HuH-7 (cell line): ENCODE measurements at places on chromosomes 12 and 14.

DNA sequence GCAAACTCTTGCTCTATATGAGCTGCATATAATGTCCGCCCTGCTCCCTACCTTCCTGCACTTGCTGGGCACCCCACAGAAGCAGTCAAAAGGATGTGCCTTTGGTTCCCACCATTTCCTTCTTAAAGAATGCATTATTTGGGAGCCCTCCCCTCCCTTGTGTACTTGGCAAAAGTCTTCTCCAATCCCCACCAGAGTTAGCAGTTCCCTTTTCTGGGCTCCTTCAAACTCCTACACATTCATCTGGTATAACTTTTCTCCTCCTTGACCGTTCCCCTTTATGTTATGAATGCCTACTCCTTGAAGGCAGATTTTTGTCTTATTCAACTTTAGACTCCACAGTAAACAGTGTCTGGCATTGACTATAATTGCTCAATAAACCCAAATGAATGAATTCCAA is 27.8 kb downstream of the AREL1 start:
- no peak for DNase-seq

DNA sequence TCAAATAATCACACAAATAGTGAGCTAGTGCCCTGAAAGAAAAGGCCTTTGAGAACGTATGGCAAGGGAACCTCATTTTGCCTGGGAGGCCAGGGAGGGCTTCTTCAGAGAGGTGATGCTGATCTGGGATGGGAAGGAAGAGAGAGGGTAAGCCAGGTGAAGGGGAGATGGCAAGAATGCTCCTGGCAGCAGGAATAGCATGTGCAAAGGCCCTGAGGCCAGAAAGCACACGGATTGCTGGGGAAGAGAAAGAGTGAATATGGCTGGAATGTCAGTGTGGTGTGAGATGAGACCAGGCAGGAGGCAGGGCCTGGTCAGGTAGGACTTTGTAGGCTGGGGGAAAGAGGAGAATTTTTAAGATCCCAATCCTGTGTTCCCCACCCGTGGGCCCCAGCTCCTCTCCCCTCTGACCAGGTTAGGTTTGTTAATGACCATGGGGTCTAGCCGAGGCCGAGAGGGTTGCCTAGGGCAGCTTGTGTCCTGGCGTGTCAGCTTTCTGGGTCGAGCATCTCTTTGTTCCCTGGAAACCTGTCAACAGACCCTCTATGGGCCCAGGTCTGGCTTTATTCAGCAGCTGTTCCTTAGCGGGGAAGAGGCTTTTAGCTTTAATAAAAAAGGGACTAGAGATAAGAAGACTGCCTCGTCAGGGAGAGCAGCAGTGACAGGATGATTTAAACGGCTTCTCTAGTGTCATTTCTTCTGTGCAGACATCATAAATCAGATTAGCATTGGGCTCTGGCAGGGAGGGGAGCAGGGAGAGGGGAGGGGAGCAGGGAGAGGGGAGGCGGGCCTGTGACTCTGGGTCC is 123.4 kb downstream of the ADCK1 start:
- no peak for DNase-seq

- no peak for DNase-seq
Measured at GRCh38 chr14:75232191-75232590, 46.4 kb upstream of the FOS start.

- no peak for DNase-seq
Measured at GRCh38 chr14:101957406-101958234, 6.8 kb upstream of the DYNC1H1 start.

DNA sequence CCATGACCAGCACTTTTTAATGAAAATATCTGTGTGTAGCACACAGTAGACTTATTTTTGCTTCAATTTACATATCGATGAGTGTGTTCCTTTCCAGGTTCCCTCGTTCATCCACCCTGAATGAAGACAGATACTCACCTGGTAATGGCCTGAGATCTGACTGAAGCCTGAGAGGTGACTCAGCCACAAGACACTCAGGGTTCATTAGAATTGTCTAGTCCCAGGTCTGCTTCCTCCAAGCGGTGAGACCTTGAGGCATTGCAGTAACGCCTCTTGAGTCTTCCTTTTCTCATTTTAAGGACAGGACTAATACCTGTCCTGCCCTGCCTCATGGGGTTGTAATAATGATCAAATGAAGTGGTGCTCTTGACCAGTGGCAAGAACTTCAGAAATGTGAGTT is 11.5 kb upstream of the KCNK13 start:
- DNase-seq = no peak

DNA sequence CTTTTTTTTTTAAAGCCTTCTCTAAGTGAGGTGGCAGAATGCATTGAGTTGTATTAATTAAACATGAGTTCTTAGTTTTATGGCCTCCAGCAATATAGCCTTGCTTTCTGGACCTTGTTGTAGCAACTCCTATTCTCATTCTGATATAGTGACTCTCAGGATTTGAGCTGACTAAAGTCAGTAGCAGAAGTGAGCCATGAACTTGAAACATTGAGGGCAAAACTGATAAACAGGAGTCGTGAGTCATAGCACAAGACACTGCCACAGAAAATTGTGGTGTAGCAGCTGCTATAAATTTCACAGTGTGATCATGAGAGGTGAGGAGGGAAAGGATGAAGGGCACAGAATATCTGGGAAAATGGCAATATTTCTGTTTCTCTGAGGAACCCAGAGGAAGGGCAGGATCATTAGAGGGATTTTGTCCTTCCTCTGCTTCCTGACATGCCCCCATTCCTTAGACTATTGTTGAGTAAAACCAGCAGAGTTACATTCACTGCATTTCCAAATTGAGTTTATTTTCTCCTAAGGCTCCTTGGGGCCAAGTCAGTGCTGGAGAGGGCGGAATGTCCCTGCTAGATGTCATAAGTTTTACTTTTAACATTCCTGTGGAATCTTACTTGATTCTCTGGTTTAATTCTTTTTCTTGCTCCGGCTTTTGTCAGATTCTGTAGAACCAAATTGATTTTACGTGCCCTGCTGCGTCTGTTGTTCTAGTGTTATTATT is 7.5 kb downstream of the KLRG1 start:
- DNase-seq = no peak

GRCh38 chr12:125861299-125862281 is 796.4 kb downstream of the AACS start:
- no peak for DNase-seq

- no peak for DNase-seq
Measured at GRCh38 chr12:39332661-39333175, 110.2 kb downstream of the KIF21A start.

GRCh38 chr14:90605430-90605829 is 208.6 kb downstream of the CALM1 start:
- DNase-seq = no peak

- DNase-seq = no peak
Measured at GRCh38 chr12:2288001-2288400, 235.2 kb downstream of the CACNA1C start.

DNA sequence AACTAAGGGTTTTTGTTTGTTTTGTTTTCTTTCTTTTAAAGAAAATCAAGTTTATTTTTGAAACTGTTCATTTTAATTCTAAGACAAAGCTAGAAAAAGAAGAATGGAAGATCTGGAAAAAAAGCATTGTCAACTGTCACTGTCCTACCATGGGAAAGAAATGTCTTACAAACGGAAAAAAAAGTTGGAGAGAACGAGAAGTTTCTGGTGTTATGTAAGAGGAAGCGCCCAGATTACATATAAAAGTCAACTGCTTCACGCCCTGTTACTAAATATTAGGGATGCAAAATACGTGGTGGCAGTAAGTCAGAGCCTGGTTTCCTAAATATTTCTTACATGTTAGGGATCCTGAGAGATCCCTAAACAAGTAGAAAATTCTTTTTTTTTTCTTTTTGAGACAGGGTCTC is 14.3 kb upstream of the FBXL14 start:
- DNase-seq = no peak

DNA sequence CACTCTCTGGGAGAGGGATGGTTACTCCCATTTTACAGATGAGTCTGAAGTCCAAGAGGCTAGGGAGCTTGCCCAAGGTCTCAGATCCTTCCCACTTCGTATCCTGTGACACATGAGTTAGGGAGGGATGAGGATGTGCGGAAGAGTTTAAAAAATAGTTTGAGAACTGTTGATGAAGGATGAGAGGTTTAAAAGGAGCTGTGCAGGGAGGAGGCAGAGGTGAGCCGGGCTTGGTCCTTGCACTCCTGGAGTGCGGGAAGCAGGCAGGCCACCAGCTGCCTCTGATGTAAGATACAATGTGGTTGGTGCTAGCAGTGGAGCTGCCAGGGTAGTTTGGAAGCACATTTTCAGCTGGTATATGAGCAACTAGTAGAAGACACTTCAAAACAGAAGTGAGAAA is 46.5 kb downstream of the TSPAN9 start:
- DNase-seq = no peak

DNA sequence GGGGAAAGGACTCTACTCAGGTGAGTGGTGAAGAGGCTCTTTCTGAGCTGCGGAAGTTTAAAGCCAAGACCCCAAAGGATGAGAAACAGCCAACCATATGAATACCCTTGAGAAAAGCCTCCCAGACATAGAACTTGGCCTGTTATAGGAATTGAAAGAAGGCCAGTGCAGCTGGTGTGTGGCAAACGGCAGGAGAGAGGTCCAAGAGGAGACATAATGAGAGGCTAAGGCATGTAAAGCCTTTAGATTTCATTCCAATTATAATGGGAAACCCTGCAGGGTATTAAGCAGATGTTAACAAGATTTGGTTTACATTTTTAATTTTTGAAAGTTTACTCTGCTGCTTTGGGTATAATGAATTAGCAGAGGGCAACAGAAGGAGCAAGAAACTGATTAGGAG is 552.1 kb upstream of the FBXO33 start:
- no peak for DNase-seq

GRCh38 chr12:17992002-17992656 is 97.9 kb downstream of the RERGL start:
- DNase-seq = no peak

DNA sequence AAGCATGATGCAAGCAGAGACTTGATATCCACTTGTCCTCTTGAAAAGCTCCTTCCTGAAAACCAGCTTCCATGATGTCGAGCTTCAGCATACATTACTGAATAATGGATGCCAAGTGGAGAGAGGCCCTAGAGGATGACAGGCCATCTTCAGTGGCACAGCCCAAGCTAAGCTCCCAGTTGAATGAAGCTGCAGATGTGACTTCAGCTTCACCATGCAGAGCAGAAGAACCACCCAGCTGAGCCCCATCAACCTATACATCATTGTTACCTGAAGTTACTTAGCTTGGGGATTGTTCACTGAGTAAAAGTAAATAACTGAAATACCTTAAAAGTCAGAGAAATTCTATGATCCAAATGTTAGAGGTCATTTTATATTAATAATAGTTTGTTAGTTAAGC is 93.6 kb downstream of the HECTD4 start:
- no peak for DNase-seq

- DNase-seq = no peak
Measured at GRCh38 chr12:69389831-69390230, 30.3 kb downstream of the YEATS4 start.

- no peak for DNase-seq
Measured at GRCh38 chr14:92581966-92582566, 68.5 kb downstream of the RIN3 start.

- no peak for DNase-seq
Measured at GRCh38 chr14:77242752-77243151, 28.3 kb downstream of the NGB start.

DNA sequence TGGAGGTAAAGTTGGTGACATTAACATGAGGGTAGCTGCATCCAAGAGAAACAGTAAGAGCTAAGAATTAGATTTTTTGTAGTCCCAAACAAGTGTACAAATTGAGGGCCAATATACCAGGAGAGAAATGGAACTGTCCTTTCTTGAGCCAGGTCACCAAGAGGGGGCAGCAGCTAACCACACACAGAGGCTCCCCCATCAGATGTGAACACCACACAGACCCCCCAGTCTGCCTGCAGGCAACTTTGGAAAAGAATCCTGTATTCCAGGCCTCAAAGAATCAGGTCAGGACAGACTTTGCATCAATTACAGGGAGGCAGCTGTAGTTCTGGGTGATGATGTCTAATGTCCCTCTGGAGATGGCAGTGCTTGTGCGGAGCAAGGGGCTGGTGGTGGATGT is 77.9 kb downstream of the SPTB start:
- DNase-seq = peak; percentile 29

DNA sequence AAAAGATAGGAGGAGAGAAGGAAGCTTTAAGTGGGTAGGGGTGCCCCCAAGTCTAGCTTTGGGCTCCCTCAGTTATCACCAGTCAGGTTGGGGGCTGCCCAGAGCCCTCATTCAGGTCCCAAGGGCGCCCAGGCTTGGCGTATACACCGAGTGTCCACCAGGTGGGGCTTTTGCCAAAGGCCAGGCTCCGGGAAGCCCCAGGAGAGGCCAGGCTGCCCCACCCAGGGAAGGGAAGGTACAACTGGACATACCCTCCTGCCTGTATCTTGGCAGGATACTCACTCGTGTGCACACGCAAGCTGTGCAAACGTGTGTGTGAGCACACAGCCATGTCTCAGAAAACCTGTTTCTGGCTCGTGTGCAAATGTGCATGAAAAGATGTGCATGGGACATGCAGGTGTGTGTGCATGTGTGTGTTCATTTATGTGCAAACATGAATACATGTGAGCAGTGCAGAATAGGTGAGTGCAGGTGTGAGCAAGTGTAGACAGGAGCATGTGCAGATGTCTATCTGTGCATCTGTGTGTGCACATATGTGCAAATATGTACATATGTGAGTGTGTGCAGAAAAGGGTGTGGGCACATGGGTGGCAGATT is 103.9 kb upstream of the MYL2 start:
- peak; percentile 83 for DNase-seq

GRCh38 chr14:101937926-101938767 is 26.2 kb upstream of the DYNC1H1 start:
- no peak for DNase-seq

GRCh38 chr12:90298289-90298948 is 589.8 kb upstream of the ATP2B1 start:
- no peak for DNase-seq

GRCh38 chr14:88552876-88553275 is 1.9 kb downstream of the PTPN21 start:
- no peak for DNase-seq

GRCh38 chr12:85874031-85874461 is at the start of gene NTS:
NTS (plus strand) TSS chr12:85874295; CDS start chr12:85874404, 109 bp downstream.
- DNase-seq = no peak

DNA sequence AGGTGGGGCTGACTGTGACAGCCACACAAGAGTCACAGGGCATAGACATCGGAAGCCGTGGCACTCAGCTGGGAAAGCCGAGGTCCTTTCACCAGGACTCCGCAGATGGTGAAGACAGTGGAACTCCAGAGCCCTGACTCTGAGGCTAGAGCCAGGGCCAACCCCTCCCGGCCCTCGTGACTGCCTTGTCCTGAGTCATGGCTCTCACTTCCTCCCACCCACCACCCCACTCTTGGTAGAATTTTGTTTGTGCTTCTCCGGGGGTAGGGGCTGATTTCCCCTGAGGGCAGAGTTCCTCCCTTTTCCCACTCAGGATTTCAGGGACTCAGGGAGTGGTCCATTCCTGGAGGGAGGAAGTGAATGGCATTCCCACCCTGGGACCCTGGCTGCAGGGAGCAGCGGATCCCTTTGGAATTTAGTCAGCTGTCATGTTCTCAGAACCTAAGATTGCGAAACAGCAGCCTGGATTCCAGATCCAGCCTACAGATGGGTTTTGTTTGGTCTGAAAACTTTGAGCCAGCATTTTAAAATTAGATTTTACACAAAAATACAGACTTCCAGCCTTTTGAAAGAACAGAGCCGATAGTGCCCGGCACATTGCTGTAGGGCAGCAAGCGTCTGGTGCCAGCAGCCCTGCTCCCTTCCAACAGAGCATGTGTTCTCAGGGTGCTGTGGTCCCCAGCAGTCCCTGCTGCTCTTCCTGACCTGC is 50.7 kb downstream of the TPCN1 start:
- peak; percentile 56 for DNase-seq

GRCh38 chr14:43792980-43793379 is 714.1 kb downstream of the FSCB start:
- DNase-seq = no peak

GRCh38 chr12:65597527-65597926 is 226.8 kb upstream of the HMGA2 start:
- no peak for DNase-seq

GRCh38 chr14:92895352-92895878 is 27.5 kb upstream of the CHGA start:
- DNase-seq = no peak
